ENCODE measurements at places on chromosomes 2 and 18.

DNA sequence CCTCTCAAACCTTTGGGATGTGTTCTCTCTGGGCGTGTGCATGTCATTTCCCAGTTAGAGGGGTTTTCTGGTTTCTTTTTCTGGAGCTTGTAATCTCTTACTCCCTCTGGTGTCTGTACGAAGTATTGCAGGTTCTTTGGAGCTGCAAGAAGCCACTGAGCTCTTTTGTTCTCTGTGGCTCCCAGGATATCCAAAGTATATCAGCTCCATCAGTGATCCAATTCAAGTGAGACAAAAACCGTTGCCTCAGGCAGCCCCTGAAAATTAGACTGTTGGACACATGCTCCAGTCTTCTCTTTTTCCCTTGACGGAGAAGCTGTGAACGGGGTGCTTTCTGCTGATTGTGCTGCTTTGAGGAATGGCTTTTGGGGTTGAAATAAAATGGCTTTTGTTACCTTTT, 59.0 kb upstream of the LDLRAD4 start:
- peak; percentile 37 for DNase-seq

DNA sequence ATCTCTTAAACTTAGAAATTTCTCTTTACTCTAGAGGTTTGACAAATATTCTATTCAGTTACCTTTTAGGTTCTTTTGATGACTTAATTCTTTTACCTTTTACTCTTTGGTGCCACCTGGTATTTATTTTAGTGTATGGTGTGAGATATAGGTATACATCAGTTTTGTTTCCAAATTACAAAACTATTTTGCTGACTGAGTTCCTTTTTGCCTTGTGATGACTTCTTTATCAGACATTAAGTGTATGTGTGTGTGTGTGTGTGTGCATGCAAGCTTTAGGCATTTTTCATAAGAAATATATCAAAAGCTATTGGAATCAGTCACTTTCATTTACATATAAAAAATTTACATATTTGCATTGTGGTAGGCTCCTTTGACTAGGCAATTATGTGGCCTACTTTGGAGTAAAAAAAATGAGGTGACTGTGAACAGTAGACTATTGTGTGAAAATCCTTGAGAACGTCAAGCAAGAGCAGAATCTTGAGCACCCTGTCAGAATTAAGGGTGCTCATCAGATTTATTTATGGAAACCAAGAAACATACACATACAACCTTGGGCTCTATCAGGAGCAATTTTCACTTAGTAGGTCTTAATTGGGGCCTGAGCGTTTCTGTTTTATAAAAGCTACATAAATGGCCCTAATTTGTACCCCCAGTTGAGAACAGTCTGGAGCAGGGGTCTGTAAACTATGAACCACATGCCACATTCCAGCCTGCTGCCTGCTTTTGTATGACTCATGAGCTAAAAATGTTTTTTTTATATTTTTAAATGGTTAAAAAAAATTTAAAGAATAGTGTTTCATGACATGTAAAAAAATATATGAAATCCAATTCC, 415.9 kb downstream of the SLC4A3 start:
- DNase-seq, result no peak

DNA sequence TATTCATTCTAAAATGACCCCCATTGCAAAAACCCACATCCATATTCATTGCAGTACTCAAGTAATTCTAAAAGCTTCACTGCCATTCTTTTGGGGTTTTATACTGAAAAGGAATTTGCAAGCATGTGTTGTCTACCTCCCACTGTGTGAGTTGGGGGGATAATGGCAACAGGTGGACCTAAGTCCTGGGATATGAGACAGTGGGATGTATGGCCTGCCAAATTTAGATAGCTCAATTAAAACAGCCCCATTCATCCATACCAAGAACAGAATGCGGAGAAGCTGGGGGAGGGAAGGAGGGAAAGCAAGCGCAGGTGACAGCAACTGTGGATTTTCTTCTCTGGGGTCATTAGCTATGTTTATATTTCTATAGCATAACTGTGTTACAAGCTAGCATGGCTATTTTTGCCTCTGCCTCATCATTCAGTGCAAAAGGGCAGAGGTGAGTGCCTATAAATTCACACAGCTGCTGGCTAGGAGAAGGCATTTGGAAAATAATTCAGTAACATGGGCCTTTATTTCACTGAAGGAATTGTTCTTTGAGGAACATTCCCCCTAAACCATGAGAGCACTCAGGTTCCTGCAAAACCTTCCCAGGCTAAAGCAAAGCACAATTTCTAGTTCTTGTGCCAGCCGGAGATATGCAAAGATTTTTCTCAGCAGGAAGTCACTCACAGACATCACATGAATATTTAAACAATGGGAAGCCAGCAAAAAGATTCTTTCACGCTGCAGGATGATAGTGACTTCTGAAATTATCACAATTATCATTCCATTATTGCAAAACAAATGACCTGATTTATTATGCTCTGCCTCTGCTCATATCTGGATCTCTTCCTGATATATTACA, 393.9 kb upstream of the ACVR2A start:
- no peak for DNase-seq

DNA sequence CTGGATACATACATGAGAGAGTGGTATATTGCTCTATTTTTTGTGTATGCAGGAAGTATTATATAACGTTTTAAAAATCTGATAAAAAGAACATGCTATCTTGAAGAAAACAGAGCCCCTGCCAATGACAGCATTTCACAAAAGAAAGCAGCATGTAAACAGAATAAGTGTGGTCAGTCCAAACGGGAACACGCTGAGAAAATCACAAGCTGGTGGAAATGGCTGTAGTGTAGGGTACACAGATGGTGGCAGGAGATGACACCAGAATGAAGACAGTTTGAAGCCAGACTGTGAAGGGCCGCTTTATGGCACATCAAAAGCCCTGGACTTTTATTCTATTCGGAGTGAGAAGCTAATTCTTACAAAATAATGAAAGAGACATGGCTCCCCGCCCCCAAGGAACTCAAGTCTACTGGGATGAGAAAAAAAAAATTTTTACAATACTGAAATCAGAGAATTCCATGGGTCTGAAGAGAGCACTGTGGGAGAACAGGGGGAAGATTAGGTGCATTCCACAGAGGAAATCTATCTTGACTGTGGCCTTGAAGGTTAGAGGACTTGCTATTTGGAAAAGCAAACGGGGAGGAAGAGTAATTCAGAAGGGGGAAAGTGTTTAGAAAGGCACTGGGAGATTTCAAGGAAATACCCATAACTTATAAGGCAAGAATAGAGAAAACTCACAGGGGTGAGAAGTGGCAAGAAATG, 217.7 kb upstream of the SMAD7 start:
- DNase-seq, result no peak

- no peak for DNase-seq
These were observed 19.1 kb downstream of the CTLA4 start for GRCh38 chr2:203886661-203887151.

GRCh38 chr2:183248866-183249567, 124.8 kb downstream of the NUP35 start:
- no peak for DNase-seq

DNA sequence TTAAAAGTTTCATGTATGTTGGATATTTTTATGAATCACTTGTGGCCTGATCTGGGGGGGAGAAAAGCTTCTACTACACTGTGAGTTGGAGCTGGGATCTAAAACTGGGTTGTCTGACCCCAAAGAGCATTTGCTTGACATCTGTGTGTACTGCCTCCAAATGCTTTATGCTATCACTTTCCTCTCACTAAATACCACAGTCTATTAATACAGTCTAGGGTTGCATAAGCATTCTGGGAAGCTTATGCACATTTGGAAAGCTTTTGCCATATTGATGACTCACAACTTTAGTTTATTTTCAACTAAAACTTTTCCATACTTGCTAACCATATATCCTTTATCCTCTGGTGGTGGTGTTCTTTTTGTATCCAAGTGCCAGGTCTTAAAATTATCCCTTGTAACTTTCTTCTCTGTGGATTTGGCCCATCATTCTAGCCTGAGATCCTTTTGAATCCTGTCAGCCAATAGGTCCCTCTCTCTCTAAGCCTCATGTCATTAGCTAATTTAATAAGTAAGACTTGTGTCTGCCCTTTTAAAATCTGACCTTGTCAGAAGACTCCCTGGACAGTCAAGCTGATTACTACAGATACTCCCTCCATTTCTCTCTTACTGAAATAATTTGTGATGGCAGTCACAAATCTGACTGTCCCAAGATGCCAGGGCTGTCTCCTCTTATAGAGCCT, 72.7 kb downstream of the NXPH2 start:
- DNase-seq, result no peak

GRCh38 chr2:228630786-228631185, 449.3 kb upstream of the SPHKAP start:
- no peak for DNase-seq

- no peak for DNase-seq
These were observed 100.5 kb downstream of the SCG2 start for GRCh38 chr2:223501641-223502040.

GRCh38 chr2:102241616-102242305, 54.9 kb downstream of the IL1RL2 start:
- DNase-seq, result no peak

DNA sequence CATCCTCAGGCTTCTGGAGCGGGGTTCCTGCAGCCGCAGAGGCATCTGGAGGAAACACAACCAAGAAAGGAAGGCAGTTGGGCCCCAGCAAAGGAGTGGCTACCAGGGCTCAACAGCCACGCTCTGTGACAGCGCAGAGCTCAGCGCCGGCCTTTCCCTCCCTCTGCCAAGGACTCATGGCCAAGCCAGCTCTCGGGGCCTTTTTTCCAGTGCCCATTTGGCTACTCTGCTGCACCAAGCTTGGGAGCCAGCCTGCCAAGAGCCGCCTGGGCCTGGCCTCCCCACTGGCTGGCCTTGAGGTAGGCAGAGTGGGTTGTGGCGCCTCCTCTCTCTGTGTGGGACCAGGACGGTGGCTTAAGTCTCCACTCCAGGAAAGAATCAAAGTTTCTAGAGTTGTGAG, 7.2 kb upstream of the CCDC74A start:
- DNase-seq, result no peak

- no peak for DNase-seq
These were observed 10.0 kb downstream of the ATOH8 start for GRCh38 chr2:85763831-85764230.

DNA sequence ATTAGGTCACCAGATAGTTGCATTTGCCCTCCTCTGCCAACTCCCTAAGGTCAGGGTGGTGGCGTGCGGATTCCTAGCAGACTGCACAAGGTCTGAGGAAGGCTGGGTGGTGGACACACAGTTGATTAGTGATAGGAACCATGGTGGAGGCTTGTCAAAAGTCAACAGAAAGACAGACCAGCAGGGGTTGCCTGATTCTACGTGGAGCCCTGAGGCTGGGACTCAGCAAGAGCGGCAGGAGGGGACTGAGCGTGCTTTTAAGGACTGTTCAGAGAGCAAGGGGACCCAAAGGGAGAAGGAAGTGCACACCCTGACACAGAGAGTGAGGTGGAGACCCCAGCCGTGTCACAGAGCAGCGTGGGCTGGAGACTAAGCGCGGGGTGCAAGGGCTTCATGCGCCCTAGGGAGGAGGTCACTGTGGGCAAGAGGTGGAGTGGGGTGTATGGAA, 513.2 kb downstream of the RNF144A start:
- DNase-seq, result no peak

DNA sequence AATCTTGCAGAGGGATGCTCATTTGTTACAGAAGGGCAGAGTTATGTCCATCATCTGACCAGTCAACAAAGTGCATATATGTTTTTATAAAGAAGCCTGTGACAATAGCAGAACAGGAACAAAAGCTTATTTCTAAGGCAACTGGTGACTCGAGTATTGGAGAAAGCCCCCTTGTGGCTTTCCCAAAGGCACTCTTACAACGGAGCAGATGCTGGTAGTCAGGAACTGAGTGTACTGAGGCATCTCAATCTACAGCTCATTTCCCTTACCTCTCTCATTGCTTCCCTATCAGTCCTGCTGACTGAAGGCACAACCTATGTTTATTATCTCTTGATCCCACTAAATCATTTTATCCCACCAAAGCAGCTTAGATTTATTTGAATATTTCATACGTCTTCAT, 557.1 kb upstream of the CHAC2 start:
- no peak for DNase-seq

- DNase-seq, result no peak
These were observed 26.5 kb upstream of the HNMT start for GRCh38 chr2:137937778-137938177.

GRCh38 chr2:205706769-205707381, 24.6 kb downstream of the NRP2 start:
- DNase-seq, result no peak

GRCh38 chr2:70888923-70889715, 46.6 kb upstream of the ATP6V1B1 start:
- no peak for DNase-seq

DNA sequence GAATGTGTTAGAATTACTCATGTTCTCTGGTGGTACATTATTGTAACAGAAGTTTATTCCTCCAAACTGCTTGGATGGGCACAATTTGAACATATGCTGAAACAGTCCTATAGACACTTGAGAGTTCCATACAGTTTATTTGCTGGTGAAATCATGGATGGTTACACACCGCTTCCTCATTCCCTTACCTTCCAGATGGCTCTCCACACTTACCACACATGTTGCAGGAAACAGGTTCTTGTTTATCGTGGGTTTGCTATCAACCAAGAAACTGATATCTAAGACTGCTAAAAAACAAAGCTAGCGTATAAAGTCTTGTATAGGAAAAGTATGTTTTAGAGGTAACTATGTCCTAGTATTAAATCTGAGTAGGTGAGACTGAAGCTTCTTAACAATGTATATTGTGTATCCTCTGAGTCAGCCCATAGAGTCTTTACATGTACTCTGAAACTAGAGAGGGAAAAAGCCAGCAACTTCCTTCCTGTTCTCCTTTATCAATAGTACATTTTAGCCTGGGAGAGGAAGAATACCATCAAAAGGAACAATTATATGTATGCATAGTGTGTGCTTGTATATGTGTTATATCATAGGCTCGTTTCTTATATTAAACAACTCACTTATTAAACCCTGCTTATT, 313.1 kb downstream of the PLCL1 start:
- no peak for DNase-seq

DNA sequence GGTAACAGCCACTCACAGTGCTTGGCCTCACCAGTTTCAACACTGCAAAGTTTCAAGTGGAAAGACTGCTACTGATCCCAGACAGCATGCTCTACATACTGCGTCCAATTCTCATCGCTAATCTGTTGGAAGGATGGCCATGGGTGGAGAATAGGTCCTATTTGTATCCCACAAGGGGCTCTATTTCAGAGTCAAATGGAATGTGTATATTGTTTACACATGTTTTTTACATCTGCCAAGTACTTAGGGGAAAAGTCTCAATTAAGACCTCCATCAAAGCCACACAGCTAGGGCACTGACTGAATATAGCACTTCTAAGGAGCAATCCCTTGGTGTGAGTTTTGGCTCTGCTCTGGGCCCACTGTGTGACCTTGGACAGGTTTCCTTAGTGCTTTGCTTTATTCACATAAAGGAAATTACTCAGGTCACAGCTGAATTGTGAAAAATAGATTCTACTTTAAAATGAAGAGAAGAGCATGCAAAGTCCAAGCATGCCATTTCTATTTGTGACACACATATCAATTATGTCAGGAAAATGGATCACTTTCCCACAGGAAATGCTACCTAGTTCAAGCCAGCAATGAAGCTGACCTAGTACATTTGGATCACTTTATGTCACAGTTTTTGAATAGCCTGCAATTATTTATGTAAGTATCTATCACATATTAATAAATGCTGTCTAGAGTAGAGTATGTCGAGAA, 112.9 kb upstream of the STK17B start:
- DNase-seq, result no peak

- DNase-seq, result no peak
These were observed 23.3 kb downstream of the PLEK start for GRCh38 chr2:68388358-68388757.

Data from stimulated activated CD4-positive, alpha-beta T cell treated with anti-CD3 and anti-CD28 coated beads, Interleukin-2, amount 100 ng/mL, for 48 hours (primary cell).